Vagina (tissue), 2 donors: ENCODE measurements at places on chromosomes 11 and 22. TPM values are rescaled to one million over a fixed set of nuclear protein-coding genes. Genes with fewer than 3 reads are reported as not detected.

GRCh38 chr11:125935618-125936199, 10.1 kb upstream of the VSIG10L2 start:
- H3K4me1 ChIP-seq: peaks cover 22% of the 10 kb centered on the region
- no peaks in the 10 kb centered on the region for H3K36me3 ChIP-seq
- H3K4me3 ChIP-seq: no peak overlapping the region
- DNase-seq: peak; percentile 64

SLC5A4 gene
- total RNA-seq: 2.2 TPM

DNA sequence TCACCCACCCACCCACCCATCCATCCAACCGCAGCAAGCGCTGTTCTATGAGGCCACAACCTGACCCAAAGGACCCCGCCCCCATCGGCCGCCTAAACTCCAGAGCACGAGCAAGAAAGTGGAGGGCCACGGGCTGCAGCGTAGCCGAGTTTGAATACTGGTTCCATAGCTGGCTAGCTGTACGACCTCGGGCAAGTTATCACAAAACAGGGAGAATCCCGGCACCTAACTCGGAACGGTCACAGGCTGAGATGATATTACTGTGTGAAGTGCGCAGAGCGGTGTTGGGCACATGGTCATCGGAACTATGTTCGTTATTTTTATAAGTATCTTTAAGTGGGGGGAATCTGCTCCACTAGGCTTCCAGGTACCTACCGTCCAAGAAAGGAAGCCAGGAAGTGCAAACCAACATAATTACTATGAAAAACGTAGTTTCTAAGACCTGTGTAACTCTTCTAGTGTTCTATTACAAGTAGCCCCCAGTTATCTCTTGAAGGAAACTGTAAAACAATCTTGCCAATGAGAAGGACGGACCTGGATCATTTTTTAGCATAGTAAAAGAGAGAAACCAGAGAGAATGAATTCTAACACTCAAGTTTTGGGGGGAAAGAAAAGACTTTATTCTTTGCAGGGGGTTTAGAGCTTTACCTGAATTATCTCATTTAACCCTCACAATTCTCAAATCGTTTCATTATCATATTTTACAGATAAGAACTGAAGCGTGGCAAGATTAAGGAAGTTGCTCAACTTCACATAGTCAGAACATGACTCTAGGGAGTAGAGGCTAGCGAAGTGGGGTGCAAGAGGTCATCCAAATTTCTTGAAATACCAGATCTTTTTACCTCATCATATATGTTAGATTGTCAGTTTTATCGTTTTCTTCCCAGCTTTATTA, 663 bp upstream of the BUD13 start:
- H3K27ac ChIP-seq: peak overlapping the region; percentile 89
- H3K4me3 ChIP-seq: peak overlapping the region; percentile 88
- H3K27me3 ChIP-seq: no peaks in the 10 kb centered on the region
- H3K36me3 ChIP-seq: no peaks in the 10 kb centered on the region

DNA sequence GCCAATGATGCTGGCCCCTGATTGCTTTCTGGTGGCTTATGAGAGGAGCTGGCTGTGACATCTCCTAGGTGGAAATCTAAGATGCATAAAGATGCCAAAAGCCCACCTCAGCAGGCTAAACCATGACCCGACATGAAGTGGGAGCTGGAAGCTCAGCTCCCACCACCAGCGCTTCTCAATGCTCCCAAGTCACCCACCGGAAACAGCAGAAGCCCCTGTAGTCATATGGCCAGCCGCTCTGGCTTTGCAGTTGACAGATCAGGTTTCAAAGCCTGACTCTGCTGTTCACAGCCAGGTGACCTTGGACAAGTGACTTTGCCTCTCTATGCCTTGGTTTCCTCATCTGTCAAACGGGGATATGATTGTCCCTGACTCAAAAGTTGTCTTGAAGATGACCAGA, 29.1 kb upstream of the ANO1 start:
- H3K4me3 ChIP-seq: no peak overlapping the region
- no peaks in the 10 kb centered on the region for H3K36me3 ChIP-seq
- peak; percentile 65 for DNase-seq
- H3K27me3 ChIP-seq: no peaks in the 10 kb centered on the region

GRCh38 chr22:44529827-44530523, 31.9 kb upstream of the RTL6 start:
- H3K27ac ChIP-seq: no peak overlapping the region
- no peaks in the 10 kb centered on the region for H3K36me3 ChIP-seq
- peak; percentile 13 for DNase-seq

FAM180B gene
- total RNA-seq: not detected

- H3K4me1 ChIP-seq: peaks cover 28% of the 10 kb centered on the region
Observed at GRCh38 chr11:12161137-12161536, 50.7 kb downstream of the MICAL2 start.

DNA sequence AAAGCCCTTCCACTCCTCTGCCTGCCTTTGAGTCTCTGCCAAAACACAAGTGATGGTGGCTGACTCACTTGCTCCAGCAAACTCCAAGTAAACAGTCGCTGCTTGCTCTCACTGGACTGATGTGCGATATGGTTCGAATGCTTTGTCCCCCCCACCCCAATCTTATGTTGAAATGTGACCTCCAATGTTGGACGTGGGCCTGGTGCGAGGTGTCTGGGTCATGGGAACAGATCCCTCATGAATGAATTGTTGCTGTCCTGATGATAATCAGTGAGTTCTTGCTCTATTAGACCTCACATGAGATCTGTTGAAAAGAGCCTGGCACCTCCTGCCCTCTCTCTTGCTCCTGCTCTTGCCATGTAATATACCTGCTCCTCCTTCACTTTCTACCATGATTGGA, 747.9 kb downstream of the OPCML start:
- H3K36me3 ChIP-seq: no peaks in the 10 kb centered on the region
- H3K27me3 ChIP-seq: no peaks in the 10 kb centered on the region
- H3K4me3 ChIP-seq: no peak overlapping the region

DNA sequence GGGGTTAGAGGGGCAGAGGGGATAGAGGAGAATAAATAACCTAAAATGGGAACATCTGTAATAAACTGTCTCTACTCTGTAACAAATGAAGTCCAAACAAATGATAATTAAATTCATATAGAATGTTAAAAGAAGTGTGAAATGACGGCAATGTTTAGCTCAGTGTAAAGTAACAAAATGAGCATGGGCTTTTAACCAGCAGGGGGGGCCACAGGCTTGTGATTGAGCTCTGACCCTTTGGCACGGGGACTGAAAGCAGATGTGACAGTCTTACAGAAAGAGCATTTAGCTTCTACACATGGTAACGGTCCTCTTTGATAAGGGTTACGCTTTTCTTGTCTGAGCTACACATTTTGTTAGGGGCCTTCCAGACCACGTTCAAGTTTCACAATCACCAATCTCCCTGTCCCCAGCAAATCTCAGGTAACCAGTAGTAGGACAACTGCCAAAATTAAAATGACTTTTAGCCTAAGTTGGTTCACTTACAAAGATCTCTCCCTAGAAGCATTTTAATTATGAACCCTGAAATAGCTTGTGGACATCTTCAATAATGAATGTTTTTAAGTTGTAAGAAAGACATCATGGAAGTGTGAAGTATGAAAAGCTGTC, 262.5 kb downstream of the DCDC1 start:
- no peaks in the 10 kb centered on the region for H3K4me1 ChIP-seq
- no peaks in the 10 kb centered on the region for H3K36me3 ChIP-seq
- H3K27ac ChIP-seq: no peak overlapping the region
- no peak overlapping the region for H3K4me3 ChIP-seq
- no peaks in the 10 kb centered on the region for H3K27me3 ChIP-seq

OR5D18 gene
- total RNA-seq: not detected

SEPTIN3 gene
- total RNA-seq: 1.5 TPM

SMC1B gene
- total RNA-seq: not detected

- H3K27ac ChIP-seq: no peak overlapping the region
- no peak overlapping the region for H3K4me3 ChIP-seq
- H3K36me3 ChIP-seq: no peaks in the 10 kb centered on the region
- no peaks in the 10 kb centered on the region for H3K27me3 ChIP-seq
Observed at GRCh38 chr11:83464160-83464944, 178.2 kb upstream of the CCDC90B start.

DNA sequence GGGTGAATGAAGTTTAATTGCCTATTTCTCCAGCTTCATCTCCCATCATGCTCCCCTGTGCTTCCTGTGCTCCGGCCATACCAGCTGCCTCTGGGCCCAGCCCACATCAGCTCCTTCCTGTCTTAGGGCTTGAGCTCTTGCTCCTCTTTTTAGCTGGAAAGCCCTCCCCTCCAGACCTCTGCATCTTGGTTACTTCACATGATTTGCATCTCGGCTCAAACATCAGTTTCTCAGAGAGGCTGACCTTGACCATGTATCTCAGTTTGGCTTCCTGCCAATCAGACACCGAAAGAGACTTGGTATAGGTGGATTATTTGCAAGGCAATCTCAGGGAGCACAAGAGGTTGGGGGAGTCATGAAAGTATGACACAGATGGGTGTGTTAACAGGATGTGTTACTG, 73.2 kb upstream of the TIMP3 start:
- H3K27me3 ChIP-seq: no peaks in the 10 kb centered on the region
- H3K4me1 ChIP-seq: peaks cover 17% of the 10 kb centered on the region
- no peaks in the 10 kb centered on the region for H3K36me3 ChIP-seq
- H3K27ac ChIP-seq: no peak overlapping the region
- DNase-seq: no peak

- no peaks in the 10 kb centered on the region for H3K27me3 ChIP-seq
- H3K36me3 ChIP-seq: no peaks in the 10 kb centered on the region
- H3K4me1 ChIP-seq: no peaks in the 10 kb centered on the region
- no peak for DNase-seq
- H3K4me3 ChIP-seq: no peak overlapping the region
Observed at GRCh38 chr22:23903328-23903971, 9.3 kb downstream of the MIF start.

DNA sequence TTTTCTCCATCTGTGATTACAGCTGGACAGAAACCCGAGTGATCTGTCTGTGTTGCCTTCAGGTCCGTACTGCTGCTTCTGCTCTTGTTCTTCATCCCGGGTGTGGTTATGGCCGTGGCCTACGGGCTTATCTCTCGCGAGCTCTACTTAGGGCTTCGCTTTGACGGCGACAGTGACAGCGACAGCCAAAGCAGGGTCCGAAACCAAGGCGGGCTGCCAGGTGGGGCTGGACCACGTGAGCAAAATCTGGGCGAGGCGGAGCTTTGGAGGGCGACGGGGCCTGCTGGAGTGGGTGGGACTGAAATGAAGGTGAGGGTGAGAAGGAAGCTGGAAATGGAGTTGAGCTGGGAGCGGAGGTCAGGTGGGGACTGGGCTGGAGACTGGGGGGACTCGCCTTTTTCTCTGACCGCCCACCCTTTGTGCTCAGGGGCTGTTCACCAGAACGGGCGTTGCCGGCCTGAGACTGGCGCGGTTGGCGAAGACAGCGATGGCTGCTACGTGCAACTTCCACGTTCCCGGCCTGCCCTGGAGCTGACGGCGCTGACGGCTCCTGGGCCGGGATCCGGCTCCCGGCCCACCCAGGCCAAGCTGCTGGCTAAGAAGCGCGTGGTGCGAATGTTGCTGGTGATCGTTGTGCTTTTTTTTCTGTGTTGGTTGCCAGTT, 11.1 kb downstream of the CCKBR start:
- H3K4me1 ChIP-seq: no peaks in the 10 kb centered on the region
- H3K27me3 ChIP-seq: no peaks in the 10 kb centered on the region
- no peaks in the 10 kb centered on the region for H3K36me3 ChIP-seq
- no peak overlapping the region for H3K4me3 ChIP-seq
- H3K27ac ChIP-seq: no peak overlapping the region

- no peak for DNase-seq
- peaks cover 61% of the 10 kb centered on the region for H3K4me1 ChIP-seq
- H3K27me3 ChIP-seq: no peaks in the 10 kb centered on the region
- no peaks in the 10 kb centered on the region for H3K36me3 ChIP-seq
Observed at GRCh38 chr11:61153593-61154095, 7.6 kb downstream of the VPS37C start.

DNA sequence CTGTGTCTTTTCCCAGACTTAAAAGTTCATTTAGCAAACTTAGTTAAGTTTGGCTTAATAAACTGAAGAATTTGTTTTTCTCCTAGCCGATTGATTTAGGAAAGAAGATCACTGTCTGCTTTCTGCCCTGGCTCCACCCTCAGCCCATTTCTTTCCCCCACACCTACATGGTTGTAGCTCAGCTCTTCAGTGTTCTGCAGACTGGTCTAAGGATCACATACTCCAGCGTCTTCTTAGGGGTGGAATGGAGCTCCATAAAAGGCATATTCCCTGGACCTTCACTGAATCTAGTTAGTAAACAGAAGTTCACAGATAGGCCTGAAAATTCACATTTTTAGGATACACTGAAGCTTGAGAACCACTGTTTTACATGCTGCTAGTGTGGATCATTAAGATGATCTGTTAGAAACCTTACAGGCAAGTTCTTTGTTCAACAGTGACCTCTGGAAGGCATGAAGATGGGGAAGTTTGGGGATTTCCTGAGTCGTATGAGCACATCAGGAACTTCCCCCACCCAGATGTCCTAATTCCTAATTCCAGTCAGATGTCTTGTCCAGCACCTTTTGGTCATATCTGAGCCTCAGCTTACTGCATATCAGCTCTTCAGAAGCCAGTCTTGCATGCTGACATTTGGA, 16.8 kb downstream of the PIWIL4 start:
- H3K27ac ChIP-seq: no peak overlapping the region
- no peaks in the 10 kb centered on the region for H3K36me3 ChIP-seq
- no peaks in the 10 kb centered on the region for H3K4me1 ChIP-seq
- DNase-seq: no peak
- H3K4me3 ChIP-seq: no peak overlapping the region

GRCh38 chr11:61270354-61271076, 24.6 kb downstream of the VWCE start:
- no peak overlapping the region for H3K27ac ChIP-seq
- no peaks in the 10 kb centered on the region for H3K36me3 ChIP-seq
- H3K27me3 ChIP-seq: no peaks in the 10 kb centered on the region
- no peak overlapping the region for H3K4me3 ChIP-seq
- no peaks in the 10 kb centered on the region for H3K4me1 ChIP-seq

UCP3 gene
- total RNA-seq: 1.2 TPM

GAB4 gene
- not detected for total RNA-seq

RASL10A gene
- not detected for total RNA-seq

ESAM gene
- total RNA-seq: 34.9 TPM

DNA sequence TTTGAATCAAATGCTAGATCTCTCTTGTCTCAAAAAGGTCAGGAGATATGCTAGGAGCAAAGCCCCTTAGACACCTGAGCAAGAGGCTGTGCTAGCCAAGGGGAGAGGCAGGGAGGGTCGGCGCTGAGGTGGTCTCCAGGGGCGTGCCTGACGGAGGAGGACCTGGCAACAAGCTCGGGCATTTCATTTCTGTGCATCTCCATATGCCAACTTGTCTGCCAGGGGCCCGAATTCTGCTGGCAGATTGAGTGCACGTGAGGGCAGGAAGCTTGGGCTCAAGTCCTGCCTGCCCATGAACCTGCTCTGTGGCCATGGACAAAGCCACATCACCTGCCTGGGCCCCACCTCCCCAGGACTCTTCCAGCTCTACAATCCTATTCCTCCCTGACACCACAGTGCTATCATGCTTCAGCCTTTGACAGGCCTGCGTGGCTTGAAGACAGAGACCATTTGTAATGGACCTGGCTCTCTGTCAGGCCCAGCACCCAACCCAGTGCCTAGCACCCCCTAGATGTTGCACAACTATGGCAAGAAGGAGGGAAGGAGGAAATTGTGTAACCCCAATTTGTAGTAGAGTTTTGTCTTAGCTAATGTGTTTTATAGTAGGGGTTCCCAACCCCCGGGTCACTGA, 16.3 kb upstream of the VSIG10L2 start:
- no peaks in the 10 kb centered on the region for H3K27me3 ChIP-seq
- no peaks in the 10 kb centered on the region for H3K4me1 ChIP-seq
- H3K36me3 ChIP-seq: no peaks in the 10 kb centered on the region

ARFIP2 gene
- 54.0 TPM for total RNA-seq
